Left ventricle myocardium inferior (tissue), 1 donor: ENCODE measurements at places on chromosomes 11 and 22. TPM values are rescaled to one million over a fixed set of nuclear protein-coding genes. Genes with fewer than 3 reads are reported as not detected.

WBP2NL gene
- total RNA-seq: 0.22 TPM

AGBL2 gene
- total RNA-seq: 0.38 TPM

HBD gene
- not detected for total RNA-seq

MMP12 gene
- not detected for total RNA-seq

GRM5 gene
- total RNA-seq: not detected

OR5P2 gene
- not detected for total RNA-seq

PARVA gene
- total RNA-seq: 75.4 TPM

DGCR6L gene
- 45.2 TPM for total RNA-seq

HEPACAM gene
- not detected for total RNA-seq

DEUP1 gene
- not detected for total RNA-seq

OR51A2 gene
- total RNA-seq: not detected

DNA sequence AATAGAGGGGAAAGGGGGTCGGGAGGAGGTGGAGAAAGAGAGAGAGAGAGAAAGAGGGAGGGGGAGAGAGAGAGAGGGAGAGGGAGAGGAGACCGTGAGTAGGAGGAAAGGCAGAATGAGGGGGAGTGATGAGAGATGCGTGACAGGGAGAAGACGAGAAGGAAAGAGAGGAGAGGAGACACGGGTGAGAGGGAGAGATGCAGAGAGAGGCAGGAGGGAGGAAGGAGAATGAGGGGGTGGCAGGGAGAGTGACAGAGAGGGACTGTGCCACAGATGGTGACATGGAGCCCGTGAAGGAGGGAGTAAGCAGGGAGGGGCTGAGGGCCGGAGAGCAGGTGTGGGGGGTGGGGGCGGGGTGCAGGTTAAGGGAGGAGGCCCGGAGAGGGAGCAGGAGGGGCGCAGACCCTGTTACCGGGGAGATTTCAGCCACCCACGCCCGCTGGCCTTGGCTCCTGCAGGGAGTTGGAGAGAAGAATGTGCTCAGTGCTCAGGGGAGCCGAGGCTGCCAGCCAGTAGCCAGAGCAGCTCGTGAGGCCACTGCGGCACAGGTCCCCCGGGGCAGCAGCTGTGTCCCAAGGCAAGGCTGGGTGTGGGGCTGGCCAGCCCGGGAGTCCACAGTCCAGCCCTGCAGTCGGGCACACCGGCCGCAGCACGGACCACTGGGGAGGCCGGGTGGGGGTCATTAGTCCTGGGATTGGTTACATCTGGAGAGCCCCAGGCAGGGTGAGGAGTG lies at the start of gene SSTR3:
Gene SSTR3 (minus strand): TSS at position 304 of the 733 bp plus-strand sequence. CDS start 4,674 bp downstream, outside the sequence.
- DNase-seq: no peak

DNA sequence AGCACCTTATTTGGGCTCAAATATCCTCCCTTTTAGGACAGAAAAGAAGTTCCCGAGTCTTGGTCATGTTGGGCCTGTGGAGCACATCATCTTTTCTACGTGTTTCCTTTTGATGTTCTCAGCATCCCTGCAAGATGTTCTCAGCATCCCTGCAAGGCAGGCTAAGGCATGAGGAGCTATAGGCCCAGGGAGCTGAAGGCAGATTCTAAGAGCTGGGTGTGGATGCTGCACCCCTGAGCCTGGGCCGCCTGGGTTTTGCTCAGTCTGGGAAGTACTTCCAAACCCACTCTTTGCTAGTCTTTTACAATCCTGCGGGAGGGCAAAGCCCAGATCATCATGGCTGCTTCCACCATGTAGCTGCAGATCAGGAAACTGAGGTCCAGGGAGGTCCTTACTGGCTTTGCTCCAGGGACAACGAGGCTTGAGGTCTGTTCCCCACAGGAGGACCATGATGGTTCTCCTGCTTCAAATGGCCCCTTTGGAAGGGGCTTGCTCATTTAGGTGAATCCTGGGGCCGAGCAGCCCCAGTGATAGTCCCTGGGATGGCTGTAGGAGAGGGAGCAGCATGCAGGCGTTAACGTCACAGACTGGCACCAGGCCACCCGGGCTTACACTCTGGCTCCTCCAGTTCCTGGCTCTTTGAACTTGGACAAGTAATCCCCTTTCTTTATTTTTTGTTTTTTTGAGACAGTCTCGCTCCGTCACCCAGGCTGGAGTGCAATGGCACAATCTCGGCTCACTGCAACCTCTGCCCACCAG lies 10.6 kb downstream of the LRRC75B start:
- no peak for DNase-seq

GRCh38 chr22:50192436-50193204 lies 6.9 kb downstream of the TRABD start:
- DNase-seq: no peak

GRCh38 chr11:83938148-83938547 lies 652.0 kb upstream of the CCDC90B start:
- DNase-seq: no peak

DNA sequence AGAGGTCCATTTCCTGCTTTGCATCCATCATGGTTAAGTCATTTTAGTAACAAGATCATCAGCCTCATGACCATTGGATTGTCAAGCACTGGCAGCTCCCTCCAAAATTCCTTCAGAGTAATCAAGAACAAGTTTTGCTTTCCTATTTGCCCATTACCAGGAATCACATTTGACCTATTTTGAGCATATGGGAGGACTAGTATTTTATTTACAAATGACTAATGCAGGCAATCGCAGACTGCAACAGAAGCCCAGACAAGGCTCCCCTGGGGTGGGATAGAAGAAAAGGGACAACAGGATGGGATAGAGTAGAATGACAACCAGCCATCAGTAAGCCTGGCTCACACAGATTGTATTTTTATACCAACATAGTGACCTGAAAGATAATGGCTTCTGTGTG lies 9.1 kb downstream of the MMP10 start:
- no peak for DNase-seq

DNA sequence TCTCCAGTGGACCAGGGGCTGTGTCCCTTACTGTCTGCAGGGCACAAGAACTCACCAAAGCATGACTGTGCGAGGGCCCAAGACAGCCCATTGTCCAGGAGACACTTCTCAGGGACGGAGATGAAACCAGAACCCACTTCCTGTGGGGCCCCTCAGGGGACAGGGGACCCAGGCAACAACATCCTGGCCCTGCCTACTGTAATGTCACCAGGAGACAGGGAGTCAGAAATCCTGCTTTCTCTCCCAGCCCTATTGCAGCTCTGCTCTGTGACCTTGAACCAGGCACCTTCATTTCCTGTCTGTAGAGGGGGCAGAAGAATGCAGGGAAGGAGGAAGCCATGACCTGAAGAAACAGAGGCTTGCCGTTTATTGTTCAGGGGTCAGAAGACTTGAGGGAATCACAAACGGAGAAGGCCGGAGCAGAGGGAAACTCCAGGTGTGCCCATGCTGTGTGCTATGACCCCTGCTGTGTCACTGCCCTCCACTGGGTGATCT lies 98.0 kb downstream of the NAT10 start:
- DNase-seq: no peak

DNA sequence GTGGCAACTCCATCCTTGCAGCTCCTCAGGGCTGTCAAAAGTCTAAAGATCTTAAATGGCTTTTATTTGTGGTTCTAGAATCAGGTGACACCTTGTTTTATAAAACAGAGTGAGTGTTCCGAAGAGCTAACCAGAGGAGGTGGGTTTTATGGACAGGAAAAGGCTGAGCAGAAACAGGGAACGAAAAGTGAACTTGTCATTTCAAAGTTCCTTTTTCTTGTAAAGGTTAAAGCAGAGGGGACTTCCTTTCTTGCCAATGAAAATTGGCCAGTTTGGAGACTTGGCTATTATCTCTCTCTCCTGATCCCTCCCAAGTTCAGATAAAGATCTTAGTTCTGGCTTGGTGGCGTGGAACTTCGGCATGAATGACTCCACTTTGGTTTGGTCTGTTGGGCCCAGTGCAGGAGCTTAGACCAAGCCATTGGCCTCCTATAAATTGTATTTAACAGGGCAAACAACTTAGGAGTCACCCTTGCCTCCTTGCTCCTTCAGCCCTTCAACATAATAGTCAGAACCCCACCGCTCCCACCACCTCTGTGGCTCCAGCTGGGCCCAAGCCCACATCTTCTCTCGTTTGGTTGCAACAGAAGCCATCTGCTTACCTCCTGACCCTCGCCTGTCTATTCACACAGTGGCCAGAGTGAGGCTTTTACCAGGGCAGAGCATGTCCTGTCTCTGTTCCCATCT lies 102.4 kb upstream of the THY1 start:
- DNase-seq: no peak

DNA sequence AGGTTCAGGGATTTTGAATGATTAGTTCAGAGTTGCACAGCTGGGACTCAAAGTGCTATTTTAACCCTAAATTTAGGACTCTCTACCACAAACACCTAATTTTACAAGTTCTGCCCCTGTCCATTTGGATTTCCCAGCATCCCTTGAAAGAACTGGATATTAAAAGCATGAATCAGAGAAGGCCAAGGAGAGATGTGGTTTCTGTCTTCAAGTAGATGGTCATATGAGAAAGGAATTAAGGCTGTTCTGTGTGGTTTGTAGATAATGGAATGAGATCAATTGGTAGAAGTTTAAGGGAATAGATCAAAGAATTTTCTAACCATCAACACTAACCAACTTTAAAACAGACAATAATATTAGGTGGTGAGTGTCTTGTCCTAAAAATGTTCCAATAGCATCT lies 106.4 kb upstream of the TENM4 start:
- no peak for DNase-seq

DNA sequence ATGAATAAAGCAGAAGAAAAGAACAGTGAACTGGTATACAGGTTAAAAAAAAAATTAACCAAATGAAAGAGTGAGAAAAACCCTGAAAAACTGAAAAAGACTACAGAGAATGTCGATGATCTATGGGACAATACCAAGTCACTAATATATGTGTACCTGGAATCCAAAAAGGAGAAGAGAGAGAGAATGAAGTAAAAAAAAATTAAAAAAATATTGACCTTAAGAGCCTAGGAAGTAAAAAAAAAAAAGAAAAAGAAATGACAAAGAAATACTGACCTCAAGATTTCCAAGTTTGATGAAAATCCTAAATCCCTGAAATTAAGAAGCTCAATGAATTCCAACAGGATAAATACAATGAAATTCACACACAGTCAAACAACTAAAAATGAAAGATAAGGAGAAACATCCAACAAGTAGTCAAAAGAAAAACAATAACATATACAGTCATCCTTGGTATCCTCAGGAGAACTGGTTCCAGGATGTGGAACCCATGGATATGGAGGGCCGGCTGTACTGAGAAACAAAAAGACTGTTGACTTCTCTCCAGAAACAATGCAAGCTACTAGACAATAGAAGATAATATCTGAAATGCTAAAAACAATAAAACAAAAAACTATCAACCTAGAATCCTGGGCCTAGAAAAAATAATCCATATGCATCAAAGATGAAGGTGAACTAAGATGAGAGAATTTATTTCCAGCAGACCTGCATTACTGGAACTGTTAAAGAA lies 33.5 kb upstream of the SERPIND1 start:
- no peak for DNase-seq

GRCh38 chr11:109641549-109641948 lies 219.6 kb downstream of the C11orf87 start:
- no peak for DNase-seq

- no peak for DNase-seq
Measured at GRCh38 chr11:128804481-128804880, 62.6 kb downstream of the KCNJ1 start.

- no peak for DNase-seq
Measured at GRCh38 chr22:49798486-49799151, 29.1 kb downstream of the BRD1 start.

DNA sequence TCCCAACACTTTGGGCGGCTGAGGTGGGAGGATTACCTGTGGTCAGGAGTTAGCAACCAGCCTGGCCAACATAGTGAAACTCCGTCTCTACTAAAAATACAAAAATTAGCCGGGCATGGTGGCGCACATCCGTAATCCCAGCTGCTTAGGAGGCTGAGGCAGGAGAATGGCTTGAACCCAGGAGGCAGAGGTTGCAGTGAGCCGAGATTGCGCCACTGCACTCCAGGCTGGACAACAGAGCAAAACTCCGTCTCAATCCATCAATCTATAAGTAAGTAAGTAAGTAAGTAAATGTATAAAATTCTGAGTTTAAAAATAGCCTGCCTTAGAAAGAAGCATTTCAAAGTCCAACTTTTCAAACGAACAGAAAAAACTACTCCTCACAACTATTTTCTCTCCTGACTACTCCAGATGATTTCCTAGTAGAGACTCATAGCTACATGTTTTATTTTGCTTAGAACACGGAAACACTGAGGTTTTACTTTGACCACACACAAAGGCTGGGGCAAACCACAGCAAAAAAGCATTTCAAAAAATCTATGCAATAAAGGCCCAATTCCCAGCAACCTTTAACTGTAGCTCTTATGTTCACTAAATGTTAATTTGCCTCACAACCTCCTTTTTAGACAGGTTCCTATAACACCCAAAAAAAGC lies 16.3 kb downstream of the SPTY2D1 start:
- no peak for DNase-seq

DNA sequence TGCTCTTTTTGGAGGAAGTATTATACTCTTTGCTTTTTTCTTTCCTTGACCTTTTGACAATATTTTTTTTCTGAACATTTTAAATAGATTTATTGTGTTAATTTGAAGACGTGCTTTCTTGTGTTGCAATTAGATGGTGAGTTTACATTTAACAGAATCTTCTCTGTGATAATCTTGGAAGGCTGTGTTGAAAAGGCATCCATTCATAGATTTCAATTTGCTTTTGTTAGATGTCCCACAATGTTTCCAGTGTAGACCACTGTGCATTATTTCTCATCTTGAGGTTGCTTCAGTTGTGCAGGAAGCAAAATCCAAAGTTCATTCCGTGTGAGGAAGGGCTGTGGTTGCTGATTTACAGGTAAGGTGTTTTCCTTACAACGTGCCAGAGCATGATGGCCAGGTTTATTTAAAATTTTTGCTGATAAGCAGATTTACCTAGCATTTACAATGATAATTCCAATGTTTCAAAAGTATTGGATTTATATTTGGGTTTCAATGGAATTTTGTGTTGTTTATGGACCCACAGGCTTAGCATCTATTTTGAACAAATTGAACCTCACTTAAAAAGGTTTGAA lies 4.1 kb upstream of the OR5J2 start:
- DNase-seq: no peak

DNA sequence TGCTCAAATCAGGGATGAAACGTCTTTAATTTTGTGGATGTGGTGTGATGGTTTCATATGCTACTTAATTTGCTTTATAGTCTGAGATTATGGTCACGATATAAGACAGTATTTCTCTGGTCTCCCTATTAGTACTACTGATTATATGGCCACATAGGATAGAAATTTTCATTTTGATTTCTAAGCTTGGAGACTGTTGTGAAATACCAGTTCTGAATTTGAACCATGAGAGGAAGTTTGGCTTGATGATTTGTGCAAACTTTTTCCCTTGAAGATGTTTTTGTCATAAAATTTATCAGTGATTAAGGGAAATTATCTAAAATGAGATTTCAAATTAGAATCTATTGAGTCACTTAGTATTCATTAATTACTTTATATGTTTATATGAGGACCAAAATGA lies 2.7 kb downstream of the RNF169 start:
- DNase-seq: no peak

DNA sequence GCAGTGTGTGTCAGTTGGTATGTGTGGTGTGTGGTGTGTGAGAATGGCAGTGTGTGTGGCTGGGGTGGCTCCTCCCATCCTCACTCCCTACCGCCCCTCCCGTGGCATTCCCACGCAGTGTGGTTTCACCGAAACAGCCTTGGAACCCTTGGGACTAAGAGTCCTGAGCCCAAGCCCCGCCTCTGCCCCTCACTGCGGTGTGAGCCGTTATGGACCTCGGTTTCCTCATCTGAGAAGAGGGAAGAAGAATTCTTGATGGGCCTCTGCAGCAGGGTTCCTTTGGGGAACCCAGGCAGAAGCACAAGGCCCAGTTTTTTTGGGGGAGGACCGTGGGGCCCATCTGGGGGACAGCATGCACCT lies 7.2 kb downstream of the UPK3A start:
- DNase-seq: no peak
